ENCODE measurements at places on chromosomes 5 and 9.

DNA sequence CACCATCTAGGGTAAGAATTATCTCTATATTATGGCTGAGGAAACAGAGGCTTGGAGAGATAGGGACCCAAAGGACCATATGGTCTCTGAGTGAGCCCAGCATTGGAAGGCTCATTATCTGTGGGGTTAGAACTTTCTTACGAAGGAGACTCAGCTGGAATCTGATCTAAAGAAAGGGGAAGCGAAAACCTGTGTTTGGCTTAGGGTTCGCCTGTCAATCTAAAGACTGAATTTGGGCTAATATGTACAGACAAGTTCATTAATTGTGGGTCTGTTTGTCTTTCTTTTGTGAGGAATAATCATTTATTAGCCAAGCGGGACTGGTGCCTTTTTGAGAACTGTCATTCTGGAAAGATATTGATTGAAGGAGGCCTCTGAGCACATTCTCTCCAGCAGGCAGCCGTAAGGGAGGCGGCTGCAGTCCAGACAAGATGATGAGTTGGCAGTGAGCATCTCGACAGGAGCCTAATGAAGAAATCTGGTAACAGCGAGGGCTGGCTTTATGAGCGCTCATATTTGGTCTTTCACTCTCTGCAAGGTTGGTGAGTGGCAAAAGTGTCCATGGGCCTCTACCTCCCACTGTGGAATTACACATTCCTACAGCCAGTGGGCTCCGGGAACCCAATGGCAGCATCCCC, 104.2 kb upstream of the GPR151 start:
- no peak for DNase-seq

DNA sequence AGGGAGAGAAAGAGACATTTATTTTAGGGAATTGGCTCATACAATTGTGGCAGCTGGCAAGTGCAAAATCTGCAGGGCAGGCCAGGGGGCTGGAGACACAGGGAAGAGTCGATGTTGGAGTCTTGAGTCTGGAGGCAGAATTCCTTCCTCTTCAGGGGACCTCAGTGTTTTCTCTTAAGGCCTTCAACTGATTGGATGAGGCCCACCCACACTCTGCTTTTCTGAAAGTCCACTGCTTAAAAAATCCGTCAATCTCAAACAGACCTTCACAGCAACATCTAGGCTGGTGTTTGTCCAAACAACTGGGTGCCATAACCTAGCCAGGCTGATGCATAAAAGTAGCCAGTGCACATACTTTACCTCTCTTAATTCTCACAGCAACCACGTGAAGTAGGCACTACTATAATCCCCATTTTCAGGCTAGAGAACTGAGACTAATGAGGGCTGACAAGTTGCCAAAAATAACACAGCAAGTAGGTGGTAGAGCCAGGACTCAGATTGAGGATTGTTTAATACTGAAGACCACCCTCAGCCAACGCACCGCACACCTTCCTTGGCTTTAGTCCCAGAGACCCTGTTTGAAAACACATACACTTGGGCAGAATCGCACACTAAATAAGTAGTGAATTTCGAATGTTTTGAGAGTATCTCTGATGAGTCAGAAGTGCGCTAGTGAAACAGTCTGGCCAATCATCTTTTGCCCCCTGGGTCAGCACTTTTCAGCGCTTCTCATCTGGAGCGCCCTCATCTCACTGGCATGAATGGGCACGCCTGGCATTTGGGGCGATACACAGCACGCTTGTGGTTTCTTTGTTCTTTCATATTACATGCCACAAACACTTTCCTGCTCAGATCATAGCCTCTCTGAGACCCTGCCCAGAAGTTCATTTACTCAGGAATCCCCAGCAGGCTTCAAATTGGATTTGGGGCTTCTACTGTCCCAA, 591.4 kb downstream of the CCDC171 start:
- no peak for DNase-seq

DNA sequence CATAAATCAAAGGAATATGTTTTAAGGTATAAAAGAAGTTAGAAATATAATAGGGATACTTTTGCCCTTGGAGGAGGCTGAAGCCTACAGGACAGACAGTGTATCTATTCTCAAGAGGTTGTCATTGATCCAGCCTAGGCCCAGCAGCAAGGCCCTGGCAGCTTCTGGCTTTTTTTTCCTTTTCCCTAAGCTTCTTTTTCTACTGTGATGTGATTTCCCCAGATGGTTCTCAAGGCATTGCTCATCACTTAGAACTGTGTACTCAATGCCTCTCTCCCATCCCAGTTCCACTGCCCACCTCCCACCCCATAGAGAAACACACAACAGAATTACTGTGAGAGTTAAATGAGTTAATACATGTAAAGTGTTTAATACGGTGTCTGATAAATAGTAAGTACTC, 88.6 kb downstream of the SLC44A1 start:
- no peak for DNase-seq

DNA sequence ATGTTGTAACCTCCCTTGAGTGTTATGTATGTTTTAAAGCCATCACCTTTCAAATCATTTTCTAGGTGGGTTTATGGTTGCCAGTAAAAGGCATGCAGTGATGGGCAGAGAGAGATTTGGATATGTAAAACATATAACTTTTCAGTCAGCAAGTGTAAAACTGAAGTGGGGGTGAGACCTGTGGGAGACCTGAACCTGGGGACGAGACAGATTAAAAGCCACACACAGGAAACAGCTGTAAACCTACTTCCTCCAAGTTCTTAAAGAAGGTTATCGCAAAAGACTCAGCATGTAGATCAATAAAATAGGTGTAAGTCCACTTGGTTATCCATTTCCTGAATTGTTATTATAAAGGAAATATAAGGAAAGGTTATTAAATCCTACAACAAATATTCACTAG, 76.6 kb downstream of the YIPF5 start:
- no peak for DNase-seq

DNA sequence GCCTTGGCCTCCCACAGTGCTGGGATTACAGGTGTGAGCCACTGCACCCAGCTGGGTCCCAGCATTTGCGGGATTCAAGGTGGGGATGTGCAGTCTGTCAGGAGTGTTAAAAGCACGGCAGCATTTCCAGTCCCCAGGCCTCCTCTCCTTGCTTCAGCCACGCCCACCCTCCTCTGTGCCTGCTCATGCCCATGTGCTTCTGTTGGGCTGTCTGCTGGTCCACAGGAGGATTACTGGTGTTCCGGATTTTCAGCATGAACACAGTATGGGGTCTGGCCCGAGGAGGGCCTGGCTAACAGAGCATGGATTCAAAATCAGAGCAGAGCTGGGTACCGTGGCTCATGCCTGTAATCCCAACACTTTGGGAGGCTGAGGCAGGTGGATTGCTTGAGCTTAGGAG, 5.5 kb downstream of the ARRDC1 start:
- no peak for DNase-seq

DNA sequence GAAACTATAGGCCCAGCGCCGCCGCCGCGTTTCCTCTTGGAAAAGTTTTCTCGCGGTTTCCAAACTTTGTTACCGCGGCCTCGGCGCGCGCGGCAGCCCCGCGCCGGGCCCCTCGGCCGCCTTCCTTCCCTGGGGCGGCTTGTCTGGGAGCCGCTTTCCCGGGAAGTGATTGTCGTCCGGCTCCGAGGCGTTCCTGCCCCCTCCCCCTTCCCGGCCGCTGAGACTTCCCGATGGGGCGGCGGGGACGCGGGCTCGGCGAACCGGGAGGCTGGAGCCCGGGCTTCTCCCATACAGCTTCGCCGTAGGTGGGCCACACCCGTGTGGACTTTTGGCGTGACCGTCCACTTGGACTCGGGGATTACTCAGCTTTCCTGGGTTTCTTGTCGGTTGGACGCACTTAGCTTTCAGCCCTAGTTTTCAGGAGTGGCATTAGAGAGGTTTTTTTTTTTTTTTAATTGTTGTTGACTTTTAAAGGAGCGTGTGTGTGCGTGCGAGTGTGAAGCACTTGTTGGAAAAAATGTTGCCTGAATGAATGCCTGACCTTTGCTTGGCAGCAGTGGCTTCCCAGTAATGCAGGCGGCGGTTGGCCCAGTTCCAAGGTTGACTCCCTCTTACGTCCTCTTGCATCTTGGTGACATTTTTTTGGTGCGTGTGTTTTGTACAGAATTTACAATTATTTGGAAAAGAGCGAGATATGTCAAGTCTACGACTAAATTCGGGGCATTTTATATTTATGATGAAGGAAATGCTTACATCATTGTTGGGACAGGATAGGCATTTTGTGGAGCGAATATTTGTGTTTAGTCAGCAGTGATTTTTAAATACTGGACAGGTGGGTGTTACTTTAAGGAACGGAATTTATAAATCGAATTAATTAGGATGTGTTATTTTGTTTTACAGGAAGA, 821 bp downstream of the CTNNA1 start:
- peak; percentile 29 for DNase-seq

- DNase-seq = no peak
Observed at GRCh38 chr5:150690760-150691159, 10.1 kb downstream of the RBM22 start.

GRCh38 chr9:133618726-133619125, 9.5 kb upstream of the FAM163B start:
- DNase-seq = no peak

- DNase-seq = no peak
Observed at GRCh38 chr9:91012933-91013841, 211.6 kb downstream of the SYK start.

DNA sequence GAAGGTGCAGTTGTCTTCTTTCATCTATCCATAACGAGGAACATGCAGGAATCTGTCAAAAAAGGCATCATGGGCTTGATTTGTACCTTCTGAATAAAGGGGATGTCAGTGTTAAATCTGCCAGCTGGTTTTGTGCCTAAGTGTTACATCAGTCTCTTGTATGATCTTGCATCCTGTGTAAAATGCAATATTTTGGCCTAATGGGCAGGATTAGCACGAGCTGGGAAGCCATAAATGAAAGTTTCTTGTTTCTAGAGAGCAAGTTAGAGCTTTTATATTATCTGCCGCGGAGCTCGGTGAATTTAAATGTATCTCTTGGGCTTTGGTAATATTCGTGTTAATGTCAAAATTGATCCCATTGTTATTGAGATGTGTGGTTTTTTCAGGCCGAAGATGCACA, 526.1 kb upstream of the WWC1 start:
- DNase-seq = no peak

DNA sequence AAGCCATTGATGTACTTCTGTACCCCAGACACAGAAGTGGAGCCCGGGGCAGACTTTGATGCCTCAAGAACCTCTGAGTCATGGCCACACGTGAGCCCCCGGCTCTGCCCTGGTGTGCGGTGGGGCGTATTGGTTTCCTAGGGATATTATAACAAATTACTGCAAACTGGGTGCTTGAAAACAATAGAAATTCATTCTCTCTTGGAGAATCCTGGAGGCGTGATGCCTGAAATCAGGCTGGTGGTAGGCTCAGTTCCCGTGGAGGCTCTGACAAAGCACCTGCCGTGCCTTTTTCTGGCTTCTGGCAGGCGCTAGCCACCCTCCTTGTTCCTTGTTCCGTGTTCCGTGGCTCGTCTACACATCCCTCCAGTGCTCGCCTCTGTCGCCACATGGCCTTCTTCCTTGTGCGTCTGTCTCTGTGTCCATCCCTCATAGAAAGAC, 24.2 kb downstream of the NEK6 start:
- no peak for DNase-seq

DNA sequence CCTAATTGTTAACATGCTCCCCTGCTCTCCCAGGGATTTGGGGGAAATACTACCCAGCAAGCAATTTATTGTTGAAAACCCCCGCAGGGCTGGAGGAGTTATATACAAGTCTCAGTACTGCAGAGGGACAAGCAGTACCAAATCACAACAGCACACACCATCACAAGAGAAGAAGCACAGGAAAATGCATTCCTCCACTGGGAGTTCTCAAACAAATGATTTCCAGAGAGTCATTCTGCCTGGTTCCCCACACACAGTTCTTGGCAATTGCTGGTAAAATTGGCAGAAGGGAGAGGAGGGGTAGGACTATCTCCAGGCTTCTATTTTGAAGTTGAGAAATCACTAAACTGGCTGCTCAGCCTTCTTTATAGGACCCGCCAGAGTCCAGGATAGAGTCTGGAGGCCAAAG, 16.8 kb downstream of the SIL1 start:
- no peak for DNase-seq

GRCh38 chr5:157510682-157511081, 50.7 kb downstream of the NIPAL4 start:
- no peak for DNase-seq

GRCh38 chr9:68505681-68506409, 34.8 kb downstream of the TMEM252 start:
- peak; percentile 3 for DNase-seq

- DNase-seq = no peak
Observed at GRCh38 chr5:150175536-150175935, 9.0 kb downstream of the CDX1 start.

DNA sequence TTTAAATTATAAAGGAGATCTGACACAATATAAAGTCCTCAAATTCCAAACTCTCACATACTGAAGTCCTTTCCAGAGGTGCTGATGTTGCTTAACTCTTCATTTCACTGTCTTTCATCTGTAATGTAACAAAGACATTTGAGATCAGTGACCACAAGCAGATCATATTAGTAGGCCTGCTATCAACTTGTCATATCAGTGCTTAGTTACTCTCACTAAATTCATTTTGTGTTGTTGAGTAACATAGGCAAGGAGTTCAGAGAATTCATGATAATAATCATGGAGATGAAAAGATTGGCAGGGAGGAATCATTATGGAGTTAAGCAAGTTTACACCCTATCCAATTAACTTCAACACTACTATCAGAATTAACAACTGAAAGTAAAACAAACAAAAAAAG, 571.0 kb upstream of the ARRDC3 start:
- no peak for DNase-seq

GRCh38 chr9:74479711-74480110, 17.4 kb upstream of the RORB start:
- DNase-seq = no peak

DNA sequence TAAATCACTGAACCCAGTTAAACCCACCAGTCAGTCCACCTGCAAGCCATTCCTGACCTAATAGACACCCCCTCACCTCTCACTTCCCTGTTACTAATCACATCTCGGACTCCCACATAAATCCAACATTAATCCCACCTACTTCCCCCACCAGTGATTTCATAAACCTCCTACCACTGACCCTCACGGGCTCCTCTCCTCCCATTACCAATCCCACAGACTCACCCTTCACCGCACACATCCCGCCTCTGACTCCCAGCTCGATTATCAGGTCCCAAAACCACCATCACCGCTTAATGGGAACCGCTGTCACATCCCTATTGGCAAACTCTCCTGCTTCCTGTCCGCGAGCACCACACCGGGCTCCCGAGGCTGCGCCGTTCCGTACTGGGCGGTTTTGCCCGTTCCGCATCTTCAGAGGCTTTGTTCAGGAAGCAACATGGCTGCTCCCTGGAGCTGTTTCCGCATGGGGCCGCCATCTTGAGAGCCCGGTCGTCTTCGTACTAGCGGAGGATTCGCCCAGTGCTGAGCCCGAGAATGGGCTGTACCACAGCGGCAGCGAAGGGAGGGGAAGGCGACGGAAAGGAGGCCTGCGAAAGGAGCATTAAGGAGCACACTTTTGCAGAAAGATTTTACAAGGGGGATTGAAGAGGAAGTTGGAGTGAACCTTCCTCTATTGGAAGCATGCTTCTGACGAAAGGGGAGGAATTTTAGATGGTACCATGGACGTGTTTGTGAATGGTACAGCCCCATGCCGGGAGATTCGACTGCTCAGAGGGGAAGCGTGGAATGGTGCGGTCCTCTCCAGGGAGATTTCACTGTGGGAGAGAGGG, at the start of gene ZNF300:
Gene ZNF300, minus strand, starts transcription at position 502 of the 833 bp plus-strand sequence. CDS start 1,825 bp downstream, outside the sequence.
- peak; percentile 51 for DNase-seq
